Left colon (tissue), 2 donors: ENCODE measurements at places on chromosomes 2 and 18. TPM values are rescaled to one million over a fixed set of nuclear protein-coding genes. Genes with fewer than 3 reads are reported as not detected.

Gene ABCB11
- 4.1 TPM for total RNA-seq

Gene RESP18
- total RNA-seq: not detected

Gene RGPD4
- 0.08 TPM for total RNA-seq

Gene UGT1A5
- total RNA-seq: 3.7 TPM

Gene SPP2
- not detected for total RNA-seq

Gene EML6
- total RNA-seq: 6.8 TPM

Gene TCF7L1
- total RNA-seq: 2.0 TPM

DNA sequence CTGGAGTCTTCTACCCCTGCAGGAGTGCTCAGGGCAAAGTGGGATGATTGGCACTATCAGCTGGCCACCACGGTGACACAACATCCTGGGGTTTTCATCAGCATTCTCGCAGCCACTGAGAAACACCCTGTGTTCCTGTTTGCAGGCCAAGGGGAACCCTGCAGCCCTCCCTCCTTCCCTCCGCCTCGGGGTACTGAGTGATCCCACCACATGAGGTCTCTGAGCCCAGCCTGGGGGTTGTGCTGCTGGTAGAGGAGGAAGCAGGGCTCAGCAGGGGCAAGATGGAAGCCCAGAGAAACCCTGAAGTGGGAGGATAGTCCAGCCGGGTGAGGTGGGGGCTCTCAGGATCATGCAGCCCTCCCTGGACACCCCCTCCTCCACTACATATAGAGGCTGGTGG is at the start of gene OXER1:
OXER1 (minus strand) TSS at position 40 of the 400 bp plus-strand sequence. CDS start 73 bp downstream, outside the sequence.
- DNase-seq: no peak

DNA sequence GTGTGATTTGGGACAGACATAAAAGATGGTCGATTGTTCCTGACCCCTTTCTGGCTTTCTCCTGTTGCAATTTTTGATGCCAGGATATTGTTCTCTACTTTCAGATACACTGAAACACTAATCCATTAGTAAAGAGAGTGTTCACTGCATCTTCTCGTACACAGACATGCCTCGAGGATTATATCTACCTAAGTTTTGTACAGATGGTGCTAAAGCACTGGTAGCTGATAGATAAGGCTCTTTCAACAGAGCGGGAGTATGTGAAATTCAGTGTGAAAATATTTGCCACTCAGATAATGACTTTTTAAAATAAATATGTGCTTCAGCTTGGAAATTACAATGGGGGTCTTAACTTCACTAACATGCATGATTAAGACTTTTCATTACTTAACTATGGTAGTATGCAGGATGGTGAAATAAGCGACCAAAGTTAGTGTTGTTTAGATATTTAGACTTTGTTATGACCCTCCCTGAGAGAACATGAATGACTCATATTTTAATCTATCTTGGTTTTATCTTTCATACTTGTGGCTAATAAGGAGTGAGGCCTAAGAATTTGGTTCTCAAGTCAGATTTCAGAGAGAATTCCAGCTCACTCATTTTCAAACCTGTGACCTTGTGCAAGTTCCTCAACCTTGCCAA is 474.9 kb downstream of the NRXN1 start:
- DNase-seq: no peak

- DNase-seq: no peak
These were observed 37.2 kb upstream of the STAT1 start for GRCh38 chr2:191051177-191051576.

DNA sequence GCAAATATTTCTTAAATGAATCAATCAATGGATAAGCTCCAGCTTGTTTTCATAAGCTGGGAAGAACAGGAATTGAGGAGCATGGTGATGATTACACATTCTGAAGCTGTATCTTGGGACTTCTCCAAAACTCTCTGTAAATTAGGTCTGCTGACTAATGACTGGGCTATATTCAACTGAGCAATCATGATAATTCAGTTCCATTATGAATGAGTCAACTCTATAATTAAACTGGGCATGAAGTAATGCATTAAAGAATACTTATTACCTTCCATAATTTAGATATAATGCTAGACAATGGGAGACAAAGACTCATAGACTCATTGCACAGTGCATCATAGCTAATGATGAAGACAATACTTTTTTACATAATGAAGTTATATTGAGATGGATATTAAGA is 207.4 kb downstream of the CBLN2 start:
- DNase-seq: no peak

- no peak for DNase-seq
These were observed 496.7 kb upstream of the MYT1L start for GRCh38 chr2:2827761-2828221.

DNA sequence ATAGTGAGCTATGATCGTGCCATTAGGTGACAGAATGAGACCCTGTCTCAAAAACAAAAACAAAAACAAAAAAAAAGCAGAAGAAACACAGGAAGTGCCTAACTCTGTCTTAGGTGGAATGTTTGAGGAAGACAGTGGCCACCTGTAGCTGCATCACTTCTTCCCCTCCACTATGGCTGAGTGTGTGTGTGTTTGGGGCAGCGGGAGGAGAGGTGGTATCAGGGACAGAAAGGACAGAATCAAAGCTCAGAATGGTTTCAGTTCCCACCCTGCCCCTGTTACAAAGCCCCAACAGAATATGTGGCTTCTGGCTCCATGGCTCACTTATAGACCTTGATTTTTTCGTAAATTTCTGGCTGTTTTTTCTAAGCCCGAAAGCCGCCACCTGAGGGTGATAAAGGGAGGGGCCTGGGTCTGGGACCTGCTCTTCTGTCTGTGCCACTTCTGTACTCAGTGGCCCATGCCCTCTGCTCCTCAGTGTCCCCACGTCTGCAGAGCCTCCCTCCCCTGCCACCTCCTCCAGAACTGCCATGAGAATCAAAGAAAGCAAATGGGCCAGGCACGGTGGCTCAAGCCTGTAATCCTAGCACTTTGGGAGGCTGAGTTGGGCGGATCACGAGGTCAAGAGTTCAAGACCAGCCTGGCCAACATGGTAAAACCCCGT is 27.4 kb downstream of the SERTAD2 start:
- no peak for DNase-seq

DNA sequence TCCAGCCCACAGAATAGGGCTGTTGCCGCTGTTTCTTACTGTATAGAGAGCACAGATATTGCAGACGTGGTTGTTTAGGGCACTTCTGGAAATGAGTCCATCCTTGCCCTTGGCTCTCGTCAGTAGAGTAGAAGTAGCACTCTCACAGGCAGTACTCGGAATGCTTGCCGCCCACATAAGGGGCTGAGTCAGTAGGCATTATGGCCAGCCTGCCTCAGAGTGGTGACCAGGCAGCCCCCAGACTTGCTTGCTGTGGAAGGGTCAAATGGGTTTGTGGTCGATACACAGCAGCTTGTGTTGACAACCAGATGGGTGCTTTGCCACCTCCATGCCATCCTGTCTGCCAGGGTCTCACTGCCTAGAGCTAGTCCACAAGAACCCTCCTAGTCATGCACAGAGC is 38.7 kb downstream of the PLEKHB2 start:
- DNase-seq: no peak

- no peak for DNase-seq
These were observed 13.2 kb downstream of the ITM2C start for GRCh38 chr2:230877759-230878598.

- DNase-seq: no peak
These were observed 86.9 kb downstream of the MCFD2 start for GRCh38 chr2:46828491-46829230.

DNA sequence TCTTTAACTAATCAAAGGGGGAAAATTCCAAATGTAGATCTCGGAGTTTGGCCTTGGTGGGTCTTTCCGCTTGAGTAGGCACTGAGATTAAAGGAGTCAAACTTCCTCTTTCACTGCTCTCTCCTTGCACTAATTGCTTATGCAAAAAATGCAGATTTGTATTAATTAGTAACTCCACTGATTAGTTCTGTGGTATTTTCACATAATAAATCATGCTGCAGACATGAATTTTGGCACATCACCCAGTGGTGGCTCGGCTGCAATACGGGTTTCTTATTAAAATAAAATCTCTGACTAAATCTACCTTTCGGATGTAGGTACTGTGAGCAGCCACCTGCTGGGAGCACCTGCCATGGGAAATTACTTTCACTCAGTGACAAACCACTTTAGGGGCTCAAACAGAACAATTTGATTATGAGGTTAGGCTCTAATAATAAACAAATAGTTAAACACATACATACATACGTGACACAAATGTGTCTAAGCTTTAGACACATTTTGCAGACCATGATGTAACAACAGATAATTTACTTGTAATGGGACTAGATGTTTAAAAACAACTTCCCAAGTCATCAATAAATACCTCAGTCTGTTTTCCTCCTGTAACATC is 6.4 kb upstream of the NEUROD1 start:
- DNase-seq: no peak

DNA sequence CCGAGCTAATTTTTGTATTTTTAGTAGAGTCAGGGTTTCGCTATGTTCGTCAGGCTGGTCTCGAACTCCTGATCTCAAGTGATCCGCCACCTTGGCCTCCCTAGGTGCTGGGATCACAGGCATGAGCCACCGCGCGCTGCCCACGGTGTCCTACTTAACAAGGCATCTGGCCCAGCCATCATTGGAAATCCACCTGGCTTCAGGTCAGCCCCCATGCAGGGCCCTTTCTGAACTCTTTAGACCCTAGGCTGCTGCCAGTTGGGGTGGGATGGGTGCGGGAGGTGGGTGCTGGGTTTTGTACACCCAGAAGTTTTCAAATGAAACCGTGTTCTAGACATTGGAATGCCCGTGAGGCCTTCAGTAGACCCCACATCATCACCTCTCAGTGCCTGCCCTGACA is 26.6 kb upstream of the NT5DC4 start:
- DNase-seq: no peak

- DNase-seq: no peak
These were observed 52.6 kb upstream of the GALR1 start for GRCh38 chr18:77197073-77197472.

DNA sequence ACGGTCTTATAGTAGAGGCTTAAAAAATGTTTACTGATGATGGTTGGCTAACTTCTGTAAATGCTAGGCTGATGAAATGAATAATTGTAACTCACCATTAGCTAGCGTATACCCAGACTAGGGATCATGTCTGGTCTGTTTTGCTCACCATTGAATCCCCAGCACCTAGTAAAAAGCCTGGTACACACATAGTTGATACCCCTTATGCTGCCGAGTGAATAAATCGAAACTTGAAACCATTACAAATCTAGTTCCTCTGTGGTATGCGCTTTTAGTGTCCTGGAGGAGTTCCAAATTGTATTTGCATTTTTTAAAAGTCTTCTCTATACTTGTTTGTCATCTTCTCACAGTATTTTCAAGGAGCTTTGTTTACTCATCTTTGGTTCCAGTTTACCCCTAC is 1.3 kb downstream of the TAF1B start:
- DNase-seq: no peak

DNA sequence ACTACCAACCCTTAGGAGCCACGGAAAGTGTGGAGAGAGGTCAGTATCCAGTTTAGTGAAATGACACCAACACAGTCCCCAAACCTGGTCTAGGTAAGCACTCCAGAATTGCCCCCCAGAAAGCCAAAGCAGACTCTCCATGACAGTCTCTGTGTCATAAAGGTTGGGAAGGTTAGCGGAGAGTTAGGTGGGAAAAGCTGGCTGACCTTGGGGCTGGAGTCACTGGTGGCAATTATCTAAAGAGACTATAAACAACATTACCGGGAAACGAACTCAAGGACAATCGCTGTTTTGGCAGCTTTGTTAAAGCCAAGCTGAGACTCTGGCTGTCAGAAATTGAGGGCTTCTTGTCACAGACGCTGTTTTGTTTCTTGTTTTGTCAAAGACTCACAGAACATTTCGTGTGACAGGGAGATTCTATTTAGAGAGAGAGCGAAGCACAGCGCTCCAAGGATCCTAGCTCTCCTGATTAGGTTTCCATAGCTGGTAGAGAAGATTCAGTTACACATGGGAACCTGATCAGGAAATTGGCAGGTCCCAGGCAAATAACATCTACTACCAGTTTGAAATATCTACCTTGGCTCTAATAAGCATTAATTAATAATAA is 111.3 kb downstream of the LNPK start:
- DNase-seq: no peak

DNA sequence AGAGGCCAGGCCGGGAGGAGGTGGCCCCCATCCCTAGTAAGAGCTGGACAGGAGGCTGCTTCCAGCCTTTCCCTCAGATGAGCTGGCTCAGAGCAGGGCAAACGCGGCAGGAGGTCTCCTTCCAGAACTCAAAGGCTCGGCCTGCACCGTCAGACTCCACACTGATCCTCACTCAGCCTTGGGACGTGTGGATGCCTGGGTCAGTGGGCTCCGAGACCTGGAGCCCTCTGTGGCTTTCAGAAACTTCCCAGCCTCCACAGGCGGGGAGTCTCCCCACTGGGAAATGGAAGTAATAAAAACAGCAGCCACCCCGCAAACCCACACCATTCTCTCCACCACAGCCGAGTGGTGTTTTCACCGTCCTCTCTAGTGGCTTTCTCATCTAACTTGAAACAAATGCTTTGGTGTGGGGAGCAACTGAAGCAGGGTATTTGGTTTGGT is 54.3 kb downstream of the INPP5D start:
- no peak for DNase-seq

GRCh38 chr18:36672437-36673344 is 156.1 kb downstream of the TPGS2 start:
- DNase-seq: peak; percentile 30

- no peak for DNase-seq
These were observed 259.4 kb downstream of the TNS1 start for GRCh38 chr2:217743407-217743806.

GRCh38 chr18:58290116-58290695 is 246.2 kb downstream of the NEDD4L start:
- DNase-seq: no peak

- DNase-seq: no peak
These were observed 158.5 kb downstream of the THADA start for GRCh38 chr2:43437363-43437762.

GRCh38 chr18:49663899-49664890 is 102.3 kb downstream of the LIPG start:
- peak; percentile 60 for DNase-seq

- peak; percentile 54 for DNase-seq
These were observed 37.9 kb downstream of the SLC38A11 start for GRCh38 chr2:164917296-164917903.

GRCh38 chr2:25740810-25741381 is 67.5 kb upstream of the DTNB start:
- no peak for DNase-seq

GRCh38 chr2:147081831-147082230 is 763.0 kb upstream of the ACVR2A start:
- no peak for DNase-seq

DNA sequence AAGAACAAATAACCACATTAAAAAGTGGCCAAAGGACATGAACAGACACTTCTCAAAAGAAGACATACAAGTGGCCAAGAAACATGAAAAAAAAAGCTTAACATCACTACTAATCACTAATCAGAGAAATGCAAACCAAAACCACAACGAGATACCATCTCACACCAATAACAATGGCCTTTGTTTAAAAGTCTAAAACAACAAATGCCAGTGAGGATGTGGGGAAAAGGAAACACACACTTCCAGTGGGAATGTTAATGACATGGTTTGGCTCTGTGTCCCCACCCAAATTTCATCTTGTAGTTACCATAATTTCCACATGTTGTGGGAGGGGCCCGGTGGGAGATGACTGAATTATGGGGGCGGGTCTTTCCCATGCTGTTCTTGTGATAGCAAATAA is 147.1 kb downstream of the GALNT1 start:
- no peak for DNase-seq

- no peak for DNase-seq
These were observed 229.8 kb downstream of the CCDC178 start for GRCh38 chr18:33210575-33211189.

- DNase-seq: peak; percentile 42
These were observed 103.5 kb downstream of the UPP2 start for GRCh38 chr2:158205215-158205614.
